ENCODE measurements at places on chromosomes 7 and 10. TPM values are rescaled to one million over a fixed set of nuclear protein-coding genes. Genes with fewer than 3 reads are reported as not detected.

The COL28A1 gene
- 2.7 TPM for total RNA-seq

The SPAM1 gene
- total RNA-seq = not detected

The GAD2 gene
- total RNA-seq = not detected

The MDFIC gene
- 19.9 TPM for total RNA-seq

The FANK1 gene
- 0.35 TPM for total RNA-seq

The PNLIPRP2 gene
- not detected for total RNA-seq
